ENCODE measurements at places on chromosomes 3 and 15. TPM values are rescaled to one million over a fixed set of nuclear protein-coding genes. Genes with fewer than 3 reads are reported as not detected.

- DNase-seq: no peak
Measured at GRCh38 chr15:77786956-77787355, 154.2 kb upstream of the LINGO1 start.

DNA sequence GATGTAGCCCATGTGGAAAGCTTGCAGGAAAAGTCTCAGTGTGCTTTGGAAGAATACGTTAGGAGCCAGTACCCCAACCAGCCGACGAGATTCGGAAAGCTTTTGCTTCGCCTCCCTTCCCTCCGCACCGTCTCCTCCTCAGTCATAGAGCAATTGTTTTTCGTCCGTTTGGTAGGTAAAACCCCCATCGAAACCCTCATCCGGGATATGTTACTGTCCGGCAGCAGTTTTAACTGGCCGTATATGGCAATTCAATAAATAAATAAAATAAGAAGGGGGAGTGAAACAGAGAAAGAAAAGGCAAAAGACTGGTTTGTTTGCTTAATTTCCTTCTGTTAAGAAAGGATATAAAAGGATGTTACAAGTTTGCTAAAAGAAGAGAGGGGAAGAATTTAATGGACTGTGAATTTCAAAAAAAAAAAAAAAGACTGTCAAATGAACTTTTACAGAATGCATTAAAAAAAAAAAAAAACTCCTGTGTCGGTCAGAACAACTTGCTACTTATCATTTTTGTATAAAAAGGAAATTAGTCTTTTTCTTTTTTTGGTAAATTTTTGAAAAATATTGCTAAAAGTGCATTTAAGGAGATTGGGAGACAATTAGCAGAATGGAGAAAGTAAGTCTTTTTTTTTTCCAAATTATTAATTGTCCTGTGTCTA is 7.0 kb downstream of the NR2F2 start:
- DNase-seq: no peak

DNA sequence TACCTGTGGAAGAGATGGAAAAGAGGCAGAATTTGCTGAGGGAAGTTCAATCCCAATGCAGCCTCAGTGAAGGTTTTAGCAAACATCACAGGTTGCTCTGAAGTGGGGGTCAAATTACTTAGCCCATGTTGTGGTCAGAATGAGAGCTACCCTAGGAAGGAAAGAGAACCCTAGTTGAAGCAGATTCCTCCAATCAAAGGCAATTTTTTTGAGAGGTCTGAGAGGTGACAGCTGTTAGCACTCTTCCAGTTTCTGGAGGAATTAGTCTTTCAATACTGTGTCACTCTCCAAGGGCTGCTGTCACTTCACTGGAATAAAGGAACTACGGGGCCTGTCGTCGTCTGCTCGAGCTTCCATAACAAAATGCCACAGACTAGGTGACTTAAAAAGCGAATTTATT is 584.2 kb upstream of the DPPA4 start:
- no peak for DNase-seq

DNA sequence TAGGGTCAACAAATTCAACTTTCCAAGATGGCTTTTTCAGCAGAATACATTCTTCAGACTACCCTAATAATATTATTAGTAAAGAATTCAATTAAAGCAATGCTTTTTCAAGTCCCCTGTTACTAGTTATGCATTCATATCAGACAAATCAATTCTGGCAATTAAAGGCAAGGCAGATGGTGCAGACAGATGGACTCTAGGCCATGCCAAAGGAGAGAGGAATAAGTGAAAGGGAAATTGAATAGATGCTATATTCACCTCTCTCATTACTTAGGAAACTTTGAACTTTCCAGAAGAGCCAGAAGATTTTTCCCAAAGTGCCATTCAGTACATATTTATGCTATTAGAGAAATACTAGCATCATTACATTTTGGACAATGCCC is 487.7 kb upstream of the RASGRP1 start:
- DNase-seq: no peak

DNA sequence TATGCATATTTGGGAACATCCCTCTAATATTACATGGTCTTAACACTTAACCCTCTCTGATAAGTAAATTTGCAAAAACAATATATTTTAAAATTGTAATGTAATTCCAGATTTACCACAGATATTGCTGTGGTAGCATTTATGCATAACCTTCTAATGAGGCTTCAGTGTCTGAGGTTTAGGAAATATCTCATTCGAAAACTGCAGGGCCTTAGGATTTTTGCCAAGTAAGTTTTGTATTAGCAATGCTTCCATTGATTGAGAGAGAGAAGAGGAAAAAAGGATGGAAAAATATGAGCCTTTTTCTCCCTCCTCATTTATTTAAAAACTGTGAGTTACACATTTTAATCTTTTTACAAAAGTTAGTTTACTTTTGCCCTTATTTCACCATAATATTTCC is 294.6 kb downstream of the EPHA3 start:
- no peak for DNase-seq

DNA sequence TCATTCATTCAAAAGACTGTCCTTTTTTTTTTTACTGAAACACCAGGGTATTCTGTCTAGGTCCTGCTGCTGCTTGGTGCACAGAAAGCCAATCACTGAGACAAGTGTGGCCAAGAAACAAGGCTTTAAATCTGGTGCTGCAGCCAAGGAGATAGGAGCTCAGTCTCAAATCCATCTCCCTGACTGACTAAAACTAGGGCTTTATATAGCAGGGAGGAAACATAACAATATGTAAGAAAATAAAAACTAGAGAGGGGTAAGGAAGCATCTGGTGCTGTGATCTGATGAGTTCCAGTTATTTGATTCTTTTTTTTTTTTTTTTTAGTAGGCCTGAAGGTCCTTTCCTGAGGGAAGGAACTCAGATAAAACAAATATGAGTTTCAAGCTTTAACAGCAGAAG is 139.8 kb downstream of the ATG7 start:
- no peak for DNase-seq

DNA sequence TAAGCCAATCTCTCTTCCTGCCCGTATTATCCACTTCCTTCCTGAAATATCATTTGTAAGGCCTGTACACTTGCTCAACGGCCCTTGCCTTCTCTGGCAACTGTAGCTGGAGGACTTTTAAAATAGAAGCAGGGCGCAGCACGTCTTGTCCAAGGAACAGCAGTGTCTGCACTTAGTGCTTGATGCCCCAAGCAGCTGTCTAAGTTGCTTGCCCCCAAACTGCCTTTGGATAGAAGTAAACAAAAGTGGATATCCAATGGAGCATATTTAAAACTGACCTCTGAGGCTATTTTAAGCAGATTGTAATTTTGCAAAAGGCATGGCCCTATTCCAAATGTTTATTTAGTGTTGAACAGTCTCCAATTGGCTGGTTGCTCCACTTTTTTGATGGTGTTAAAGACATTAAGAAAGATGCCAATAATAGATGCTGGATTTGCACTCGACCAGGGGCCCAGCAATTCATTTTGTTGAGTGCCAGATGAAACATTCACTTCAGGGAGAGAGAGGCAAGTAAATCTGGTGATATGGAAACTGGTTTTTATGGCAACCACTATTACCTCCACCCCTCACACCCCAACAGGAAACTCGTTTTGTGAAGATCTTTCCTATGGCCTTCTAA is 526.8 kb upstream of the TBL1XR1 start:
- DNase-seq: no peak

- no peak for DNase-seq
Measured at GRCh38 chr3:82132210-82133069, 371.0 kb upstream of the GBE1 start.

DNA sequence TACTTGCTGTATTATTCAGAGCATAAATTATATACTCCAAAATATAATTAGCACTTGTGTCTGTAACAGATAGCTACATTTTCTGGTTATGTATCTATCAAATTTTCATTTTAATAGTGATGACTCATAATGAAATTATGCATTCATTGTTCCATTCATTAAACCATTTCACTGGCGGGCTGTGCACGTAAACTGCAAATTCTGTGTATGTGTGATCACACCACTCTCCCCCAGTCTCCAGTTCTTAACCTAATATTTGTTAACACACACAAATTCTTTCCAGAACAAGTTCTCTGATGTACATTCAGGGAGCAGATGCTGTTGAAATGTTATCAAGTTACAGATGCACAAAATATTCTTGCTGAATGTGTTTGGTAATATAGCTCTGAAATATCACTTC is 3.8 kb upstream of the KCNMB2 start:
- DNase-seq: no peak

GRCh38 chr3:69915726-69916125 is 83.8 kb upstream of the SAMMSON start:
- no peak for DNase-seq

- DNase-seq: no peak
Measured at GRCh38 chr3:43473737-43474136, 148.1 kb downstream of the ANO10 start.

GRCh38 chr15:99955181-99955525 is 221.9 kb upstream of the LYSMD4 start:
- no peak for DNase-seq

- DNase-seq: no peak
Measured at GRCh38 chr15:76107169-76107568, 47.4 kb downstream of the TMEM266 start.

Gene SERPINI2
- 0.19 TPM for total RNA-seq

Gene PLIN1
- 0.05 TPM for total RNA-seq

Gene GPR149
- total RNA-seq: not detected

Gene CCR3
- 0.33 TPM for total RNA-seq

Gene CCDC80
- total RNA-seq: 13.6 TPM

Gene TMEM158
- 0.66 TPM for total RNA-seq

Gene FGF12
- 0.19 TPM for total RNA-seq

Gene NKIRAS1
- 5.3 TPM for total RNA-seq

Gene CHRNA7
- total RNA-seq: 0.61 TPM
